ENCODE measurements at places on chromosomes 5 and 9.

- DNase-seq, result no peak
These were observed 534.8 kb downstream of the PSAT1 start for GRCh38 chr9:78831726-78832125.

- DNase-seq, result no peak
These were observed 6.4 kb downstream of the THBS4 start for GRCh38 chr5:80041527-80041926.

DNA sequence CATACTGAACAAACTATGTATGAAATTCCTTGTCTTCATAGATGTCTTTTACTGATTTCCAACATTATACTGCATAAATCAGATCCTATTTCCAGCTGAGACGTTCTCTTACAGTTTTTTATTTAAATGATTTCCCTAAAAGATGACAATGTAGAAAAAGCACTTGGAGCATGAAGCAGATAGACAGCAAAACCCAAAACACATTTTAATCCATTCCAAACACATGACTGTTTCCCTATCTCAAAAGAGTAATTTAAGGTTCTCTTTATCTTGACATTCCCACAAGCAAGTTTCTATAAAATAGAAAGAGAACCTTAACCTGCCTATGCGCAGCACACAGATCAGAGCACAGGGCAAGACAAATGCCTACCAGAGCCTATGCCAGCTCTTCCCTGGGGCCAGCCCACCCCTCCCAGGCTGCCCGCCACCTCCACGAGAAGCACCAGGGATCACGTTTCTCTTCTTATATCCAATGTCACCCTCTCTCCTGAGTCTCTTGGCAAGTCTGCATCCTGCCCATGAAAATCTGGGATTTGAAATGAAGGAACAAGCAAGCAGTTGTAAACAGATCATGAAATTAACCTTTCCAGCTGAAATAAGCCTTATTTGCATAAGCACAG lies 52.4 kb downstream of the RETREG1 start:
- DNase-seq, result no peak

DNA sequence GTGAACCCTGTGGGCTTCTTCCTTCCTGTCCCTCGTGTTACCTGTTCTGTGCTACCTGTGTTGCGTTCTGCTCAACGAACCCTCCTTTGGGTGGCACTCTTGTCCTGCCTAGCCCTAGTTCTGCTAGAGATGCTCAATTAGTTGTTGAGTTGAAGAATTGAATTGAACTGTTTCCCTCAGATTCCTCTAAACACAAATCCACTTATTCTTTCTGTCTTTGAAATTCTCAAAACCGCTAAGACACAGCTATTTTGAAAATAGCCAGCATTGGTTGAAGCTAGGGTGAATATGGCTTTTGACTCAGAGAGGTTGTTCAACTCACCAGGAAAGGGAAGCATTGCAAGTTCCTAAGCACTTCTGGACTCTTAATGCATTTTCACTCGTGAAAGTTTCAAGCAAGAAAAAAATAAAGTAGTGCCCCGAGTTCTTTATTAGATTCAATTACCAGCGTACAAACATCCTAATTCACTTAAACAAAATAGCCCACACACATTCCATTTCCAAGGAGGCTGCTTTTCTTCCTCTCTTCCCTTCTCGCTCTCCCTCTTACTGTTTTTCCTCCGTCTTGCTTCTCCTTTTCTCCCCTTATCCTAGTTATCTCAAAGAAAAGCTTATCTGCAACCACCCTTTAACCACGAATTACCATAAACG lies 642 bp upstream of the ITGA1 start:
- no peak for DNase-seq

DNA sequence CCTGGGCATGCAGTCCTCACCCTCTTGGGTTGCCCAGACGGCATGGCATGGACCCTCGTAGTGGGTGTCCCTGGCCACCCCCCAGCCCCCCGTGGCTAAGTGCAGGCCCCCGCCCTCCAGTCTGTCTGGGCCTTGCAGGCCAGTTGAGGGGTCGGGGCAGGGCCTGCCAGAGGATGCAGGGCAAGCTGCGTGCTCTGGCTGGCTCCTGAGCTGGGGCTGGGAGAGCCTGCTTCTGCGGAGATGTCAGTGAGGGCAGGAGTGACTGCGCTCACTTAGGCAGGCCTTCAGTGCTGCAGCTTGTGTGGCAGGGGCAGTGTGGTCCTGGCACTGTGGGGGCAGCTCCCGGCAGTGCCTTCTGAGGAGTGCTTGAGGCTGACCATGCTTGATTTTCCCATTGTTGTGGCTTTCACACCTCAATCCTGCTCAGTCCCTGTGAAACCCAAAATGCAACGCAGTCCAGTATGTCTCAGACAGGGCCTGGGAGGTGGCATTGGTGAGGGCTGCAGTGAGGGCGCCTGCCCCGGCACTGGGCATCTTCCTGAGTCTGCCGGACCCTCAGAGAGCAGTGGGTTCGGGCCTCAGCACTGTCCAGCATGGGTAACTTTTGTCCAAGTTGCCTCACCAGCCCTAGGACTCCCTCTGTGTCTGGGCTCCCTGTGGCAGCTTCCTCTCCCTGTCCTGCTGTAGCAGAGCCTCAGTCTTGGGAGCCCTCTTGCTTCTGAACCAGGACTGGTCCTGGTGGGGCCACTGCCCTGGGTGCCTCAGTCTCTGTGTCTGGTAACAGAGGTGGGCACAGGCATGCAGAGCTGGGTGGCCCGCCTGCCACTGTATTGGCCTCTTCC lies 93.0 kb downstream of the PHF2 start:
- no peak for DNase-seq

- no peak for DNase-seq
These were observed 43.3 kb downstream of the DOCK8 start for GRCh38 chr9:257957-258356.

DNA sequence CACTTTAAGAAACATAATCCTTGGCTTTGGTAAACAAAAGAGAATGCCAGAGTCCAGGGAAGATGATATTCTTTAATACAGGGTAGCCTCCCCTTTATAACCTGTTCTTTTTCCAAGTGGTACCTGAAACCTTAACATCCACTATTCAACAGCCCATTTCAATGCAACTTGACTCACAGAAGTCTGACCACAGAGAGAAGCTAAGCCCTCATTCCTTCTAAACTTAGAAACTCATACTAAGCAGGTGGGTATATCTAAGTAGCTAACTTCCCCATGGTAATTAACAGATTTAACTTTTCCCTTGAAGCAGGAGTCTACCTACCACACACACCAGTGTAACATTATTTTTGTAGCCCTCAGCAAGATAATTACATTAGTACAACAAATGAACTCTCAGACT lies 91.9 kb downstream of the CEMIP2 start:
- DNase-seq, result no peak

GRCh38 chr9:74639112-74639511 lies 142.0 kb downstream of the RORB start:
- DNase-seq, result no peak

GRCh38 chr5:81021486-81021885 lies 61.3 kb downstream of the RASGRF2 start:
- DNase-seq, result no peak

GRCh38 chr9:117403403-117403811 lies 11.4 kb downstream of the ASTN2 start:
- DNase-seq, result no peak

GRCh38 chr5:61999371-61999770 lies 306.6 kb upstream of the KIF2A start:
- DNase-seq, result no peak

DNA sequence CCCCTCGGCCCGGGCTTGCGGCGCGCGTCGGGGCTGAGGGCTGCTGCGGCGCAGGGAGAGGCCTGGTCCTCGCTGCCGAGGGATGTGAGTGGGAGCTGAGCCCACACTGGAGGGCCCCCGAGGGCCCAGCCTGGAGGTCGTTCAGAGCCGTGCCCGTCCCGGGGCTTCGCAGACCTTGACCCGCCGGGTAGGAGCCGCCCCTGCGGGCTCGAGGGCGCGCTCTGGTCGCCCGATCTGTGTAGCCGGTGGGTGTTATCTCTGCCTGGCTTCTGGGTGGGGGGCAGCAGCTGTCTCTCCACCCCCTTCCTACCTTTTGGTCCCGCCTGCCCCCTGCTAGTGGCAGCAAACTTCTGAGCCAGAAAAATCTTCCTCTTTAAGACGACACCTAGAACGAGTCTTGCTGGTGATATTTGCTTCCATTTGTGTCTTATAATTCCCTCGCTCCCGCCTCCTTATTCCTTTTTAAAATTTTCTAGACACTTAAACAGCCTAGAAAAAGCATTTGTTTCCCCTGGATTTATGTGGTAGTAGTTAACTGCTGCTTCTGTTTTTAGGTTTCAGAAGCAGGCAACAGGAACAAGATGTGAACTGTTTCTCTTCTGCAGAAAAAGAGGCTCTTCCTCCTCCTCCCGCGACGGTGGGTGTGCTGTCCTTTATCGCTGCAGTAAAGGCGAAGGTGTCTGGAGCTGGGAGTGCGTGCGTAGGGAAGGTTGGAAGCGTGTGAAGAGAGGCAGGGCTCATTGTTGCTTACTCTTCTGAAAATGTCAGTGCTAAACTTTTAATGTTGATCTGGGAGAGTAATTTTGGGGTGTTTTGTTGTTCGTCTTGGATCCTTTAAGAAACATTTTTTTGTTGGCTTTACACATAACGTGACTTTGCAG lies 554 bp downstream of the JAK2 start:
- DNase-seq, result no peak

DNA sequence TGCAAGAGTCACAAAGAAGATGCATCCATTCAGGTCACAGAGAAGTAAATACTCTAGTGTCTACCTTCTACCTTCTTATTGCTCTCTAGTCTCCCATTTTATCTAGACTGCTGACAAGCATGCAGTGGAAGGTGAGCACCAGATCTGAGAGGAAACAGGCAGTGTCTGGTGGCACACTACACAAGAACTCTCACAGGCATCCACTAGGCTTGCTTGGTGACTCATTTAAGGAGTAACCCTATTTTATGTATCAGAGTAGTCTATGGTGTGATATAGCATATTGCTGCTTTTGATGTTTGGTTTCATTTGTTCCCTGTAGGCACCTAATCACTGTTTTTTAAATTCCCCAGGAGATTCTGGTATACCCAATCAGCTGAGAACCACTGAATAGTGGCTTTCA lies 1.6 kb upstream of the THBS4 start:
- no peak for DNase-seq
